ENCODE measurements at places on chromosomes 7 and 10.

DNA sequence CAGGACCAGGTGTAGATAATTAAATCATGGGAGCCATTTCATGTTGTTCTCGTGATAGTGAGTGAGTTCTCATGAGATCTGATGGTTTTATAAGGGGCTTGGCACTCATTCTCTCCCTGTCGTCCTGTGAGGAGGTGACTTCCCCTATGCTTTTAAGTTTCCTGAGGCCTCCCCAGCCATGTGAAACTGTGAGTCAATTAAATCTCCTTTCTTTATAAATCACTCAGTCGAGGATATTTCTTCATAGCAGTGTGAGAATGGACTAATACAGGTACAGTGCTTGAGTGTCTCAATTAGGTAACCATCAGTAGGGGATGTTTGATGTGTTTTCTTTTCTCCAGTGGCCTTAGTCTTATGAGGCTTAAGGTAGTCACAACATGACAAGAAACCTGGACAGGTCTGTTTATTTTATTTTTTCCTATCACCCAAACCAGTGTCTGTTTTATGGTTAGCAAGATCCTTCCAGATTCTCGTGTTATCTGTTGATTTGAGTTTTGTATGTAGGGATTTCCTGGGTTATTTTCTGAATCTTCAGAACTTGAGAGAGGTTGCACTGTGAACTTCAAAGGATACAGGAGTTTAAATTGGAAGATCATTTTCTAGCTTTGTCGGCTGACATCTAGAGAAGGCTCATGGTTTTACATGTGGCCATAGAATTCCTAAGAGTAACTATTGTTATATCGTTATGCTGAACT is 32.1 kb downstream of the UMAD1 start:
- no peak for DNase-seq

GRCh38 chr10:68636335-68636734 is 76.2 kb downstream of the TET1 start:
- DNase-seq: no peak

DNA sequence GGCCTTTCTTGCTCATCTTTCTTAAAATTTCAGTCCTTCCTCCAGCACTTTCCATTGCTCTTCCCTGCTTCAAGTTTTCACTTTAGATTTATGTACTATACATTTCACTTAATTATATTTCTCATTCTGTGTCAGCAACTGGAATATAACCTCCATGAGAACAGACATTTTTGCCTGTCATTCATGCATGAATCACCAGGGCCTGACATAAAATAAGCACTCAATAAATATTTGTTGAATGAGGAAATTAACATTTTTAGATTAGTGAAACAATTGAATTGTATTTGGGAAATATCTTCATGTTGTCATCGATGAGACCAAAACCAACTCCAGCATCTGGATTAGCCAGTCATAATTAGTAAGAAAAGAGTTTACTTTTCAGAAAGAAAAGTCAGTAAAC is 6.1 kb downstream of the SAMD9L start:
- no peak for DNase-seq

DNA sequence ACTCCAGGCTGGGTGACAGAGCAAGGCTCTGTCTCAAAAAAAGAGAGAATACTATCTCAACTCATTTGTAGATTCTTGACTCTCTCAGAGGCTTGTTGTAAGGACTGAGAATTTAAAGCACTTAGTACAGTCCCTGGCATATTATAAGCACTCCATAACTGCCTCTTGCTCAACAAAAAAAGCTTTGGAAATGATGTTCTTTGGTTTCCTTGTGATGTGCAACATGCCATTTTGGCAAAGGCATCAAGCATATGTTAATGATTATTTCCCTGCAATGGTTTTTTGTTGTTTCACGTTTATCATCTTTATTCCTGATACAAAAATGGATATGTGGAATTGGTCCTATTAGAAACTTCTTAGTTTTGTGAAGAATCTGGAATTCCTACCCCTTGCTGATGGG is 15.7 kb downstream of the NOLC1 start:
- DNase-seq: no peak

Measured in stimulated activated CD4-positive, alpha-beta T cell treated with anti-CD3 and anti-CD28 coated beads, Interleukin-15, amount 100 ng/mL, for 1 hour (primary cell).